Posterior cingulate gyrus (tissue), 11 donors: ENCODE measurements at places on chromosomes 1 and 21.

DNA sequence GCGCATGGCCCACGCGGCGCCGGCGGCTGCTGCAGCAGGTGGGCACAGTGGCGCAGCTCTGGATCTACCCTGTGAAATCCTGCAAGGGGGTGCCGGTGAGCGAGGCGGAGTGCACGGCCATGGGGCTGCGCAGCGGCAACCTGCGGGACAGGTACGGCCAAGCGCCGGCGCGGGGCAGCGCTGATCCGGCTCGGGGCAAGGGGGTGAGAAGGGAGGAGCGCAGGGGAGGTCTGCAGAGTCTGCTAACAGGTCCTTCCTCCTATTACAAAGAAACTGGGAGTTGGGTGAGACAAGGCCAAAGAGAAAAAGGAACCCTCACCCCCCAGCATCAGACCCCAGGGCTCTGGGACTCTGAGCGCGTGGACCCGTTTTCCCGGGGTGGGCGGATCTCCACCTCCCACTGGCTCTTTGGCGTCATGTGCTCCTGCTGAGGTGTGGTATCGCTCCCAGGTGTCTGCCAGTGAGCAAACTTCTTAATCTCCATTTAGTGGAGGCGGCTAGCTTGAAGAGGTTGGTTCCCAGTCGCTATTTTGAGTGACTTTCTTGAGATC is 431 bp downstream of the MTARC1 start:
- DNase-seq, result peak; percentile 88

DNA sequence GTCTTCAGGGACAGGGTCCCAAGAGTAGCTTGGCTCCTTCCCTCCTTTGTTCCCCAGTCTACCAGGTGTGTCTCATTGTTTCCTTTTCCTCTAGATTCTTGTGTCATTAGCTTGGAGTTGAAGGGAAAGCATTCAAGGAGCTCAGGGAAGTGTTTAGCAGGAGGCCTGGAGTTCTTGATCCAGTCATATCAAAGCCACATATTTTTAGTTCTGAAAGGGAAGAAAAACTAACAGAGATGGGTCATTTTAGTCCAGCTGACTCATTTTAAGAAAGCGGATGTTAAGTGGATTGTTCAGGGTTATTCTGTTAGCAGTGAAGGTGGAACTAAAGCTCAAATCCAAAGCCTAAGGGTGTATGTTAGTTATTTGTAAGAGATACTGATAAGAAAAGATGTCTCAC is 721 bp downstream of the C1orf54 start:
- DNase-seq, result no peak

DNA sequence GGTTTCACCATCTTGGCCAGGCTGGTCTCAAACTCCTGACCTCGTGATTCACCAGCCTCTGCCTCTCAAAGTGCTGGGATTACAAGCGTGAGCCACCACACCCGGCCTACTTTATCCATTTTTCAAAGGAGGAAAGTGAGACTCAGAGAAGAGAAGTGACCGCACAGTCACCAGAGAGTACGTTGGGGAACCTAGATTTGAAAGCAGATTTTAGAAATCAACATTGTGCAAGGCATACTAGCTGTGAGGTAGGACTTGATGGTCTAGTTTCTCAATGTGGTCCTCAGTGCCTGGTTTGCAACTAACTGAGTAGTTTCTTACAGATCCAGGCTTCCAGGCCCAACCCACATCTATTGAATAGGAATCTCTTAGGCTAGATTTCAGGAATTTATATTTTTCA is 1.7 kb upstream of the PRCC start:
- no peak for DNase-seq

DNA sequence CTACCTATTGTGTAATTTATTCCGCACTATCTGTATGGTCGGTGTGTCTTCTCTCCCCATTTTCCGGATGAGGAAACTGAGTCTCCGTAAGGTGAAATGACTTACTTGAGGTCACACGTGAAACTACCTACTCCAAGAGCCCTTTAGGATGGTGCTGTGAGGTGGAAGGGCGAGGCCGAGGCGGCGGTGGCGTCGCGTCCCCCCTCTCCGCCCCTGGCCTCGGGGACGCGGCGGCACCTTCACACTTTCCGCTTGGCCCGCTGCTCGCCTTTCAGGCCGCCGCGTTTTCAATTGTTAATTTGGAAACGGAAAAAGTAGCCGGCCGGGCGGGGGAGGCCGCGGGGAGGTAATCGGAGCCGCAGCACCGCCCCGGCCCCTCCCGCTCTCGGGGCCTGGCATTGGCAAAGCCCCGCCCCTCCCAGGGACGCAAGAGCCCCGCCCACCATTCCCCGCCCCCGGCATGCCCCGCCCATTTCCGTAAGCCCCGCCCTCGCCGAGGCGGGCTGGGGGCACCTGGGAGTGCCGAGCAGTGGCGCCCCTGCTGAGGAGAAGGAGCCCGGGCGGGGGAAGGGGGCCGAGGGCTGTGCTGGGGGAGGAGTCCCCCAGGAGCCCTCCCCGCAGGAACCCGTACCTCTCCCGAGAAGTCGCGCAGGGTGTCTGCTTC is 18.6 kb downstream of the KCNQ4 start:
- no peak for DNase-seq

GRCh38 chr1:19844731-19845495 is 29.8 kb upstream of the RNF186 start:
- no peak for DNase-seq

GRCh38 chr1:119124764-119125163 is 15.7 kb downstream of the WARS2 start:
- DNase-seq, result no peak

DNA sequence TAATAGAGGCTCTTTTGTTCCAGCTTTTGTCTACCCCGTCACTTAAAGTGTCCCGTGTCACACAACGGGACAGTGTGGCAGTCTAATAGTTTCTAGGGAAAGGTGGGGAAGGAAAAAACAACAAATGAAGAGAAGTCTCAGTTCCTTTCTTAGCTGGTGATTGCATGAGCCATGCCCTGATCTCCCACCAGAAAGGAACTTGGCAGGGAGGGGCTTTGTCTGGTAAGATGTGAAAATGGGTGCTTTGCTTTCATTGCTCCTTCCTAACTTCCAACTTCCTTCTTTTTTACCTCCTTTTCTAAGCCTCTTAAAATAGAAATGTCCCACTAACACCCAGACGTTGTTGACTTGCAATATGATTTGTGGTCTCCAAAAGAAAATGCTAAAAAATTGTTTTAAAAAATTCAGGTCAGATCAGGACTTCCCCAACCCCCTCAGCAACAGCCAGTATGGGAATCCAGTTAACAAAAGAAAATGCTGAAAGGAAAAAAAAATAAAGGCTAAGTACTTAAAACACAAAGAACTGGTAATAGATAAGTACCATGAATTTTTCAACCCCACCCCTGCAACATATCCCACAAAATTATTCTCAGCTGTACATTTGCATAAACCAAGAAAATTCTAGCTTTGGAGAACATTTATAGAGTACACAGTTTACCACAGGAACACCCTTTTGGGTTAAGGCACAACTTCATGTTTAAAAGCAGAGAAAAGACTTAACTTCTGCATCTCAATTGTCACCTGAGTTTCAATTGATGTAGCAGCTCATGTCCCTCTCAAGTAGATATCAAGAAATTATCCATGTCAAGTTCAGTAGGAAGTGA is 106.2 kb downstream of the NIBAN1 start:
- no peak for DNase-seq

DNA sequence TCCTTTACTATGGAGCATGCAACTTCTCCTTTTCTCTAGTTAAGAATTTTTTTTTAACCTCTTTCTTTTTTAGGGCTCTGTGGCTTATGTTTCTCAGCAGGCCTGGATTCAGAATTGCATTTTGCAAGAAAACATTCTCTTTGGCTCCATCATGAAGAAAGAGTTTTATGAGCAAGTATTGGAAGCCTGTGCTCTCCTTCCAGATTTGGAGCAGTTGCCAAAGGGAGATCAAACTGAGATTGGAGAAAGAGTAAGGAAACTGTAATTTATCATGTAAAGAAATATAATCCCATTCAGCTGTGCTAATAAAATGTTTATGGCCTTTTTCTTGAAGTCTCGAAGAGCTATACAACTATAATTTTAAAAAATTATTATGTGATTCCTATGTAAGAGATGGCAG is 70.1 kb downstream of the HSPA13 start:
- DNase-seq, result no peak

DNA sequence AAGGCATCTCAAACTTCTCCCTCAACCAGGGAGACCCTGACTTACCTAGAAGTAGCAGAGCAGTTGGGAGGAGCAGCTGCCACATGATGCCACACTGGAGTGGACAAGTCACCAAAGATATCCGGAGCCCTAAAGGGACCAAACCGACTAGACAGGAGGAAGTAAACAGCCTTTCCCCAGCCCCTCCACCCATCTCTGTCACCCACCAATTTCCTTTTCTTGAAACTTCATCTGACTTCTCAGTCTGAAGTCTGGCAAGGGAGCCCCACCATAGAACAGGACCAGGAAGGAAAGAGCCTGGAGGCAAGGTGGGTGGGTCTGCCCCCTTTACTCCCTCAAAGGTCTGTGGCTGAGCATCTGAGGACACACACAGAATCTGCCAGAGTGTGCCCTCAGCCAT is at the start of gene FCGR3A:
TSS of gene FCGR3A (minus strand) at position 167 of the 400 bp plus-strand sequence. CDS start at position 85, 82 bp downstream.
- no peak for DNase-seq

- DNase-seq, result peak; percentile 98
These were observed 8.0 kb upstream of the NAV1 start for GRCh38 chr1:201530741-201531531.

GRCh38 chr1:30728832-30729638 is 5.7 kb upstream of the MATN1 start:
- no peak for DNase-seq

DNA sequence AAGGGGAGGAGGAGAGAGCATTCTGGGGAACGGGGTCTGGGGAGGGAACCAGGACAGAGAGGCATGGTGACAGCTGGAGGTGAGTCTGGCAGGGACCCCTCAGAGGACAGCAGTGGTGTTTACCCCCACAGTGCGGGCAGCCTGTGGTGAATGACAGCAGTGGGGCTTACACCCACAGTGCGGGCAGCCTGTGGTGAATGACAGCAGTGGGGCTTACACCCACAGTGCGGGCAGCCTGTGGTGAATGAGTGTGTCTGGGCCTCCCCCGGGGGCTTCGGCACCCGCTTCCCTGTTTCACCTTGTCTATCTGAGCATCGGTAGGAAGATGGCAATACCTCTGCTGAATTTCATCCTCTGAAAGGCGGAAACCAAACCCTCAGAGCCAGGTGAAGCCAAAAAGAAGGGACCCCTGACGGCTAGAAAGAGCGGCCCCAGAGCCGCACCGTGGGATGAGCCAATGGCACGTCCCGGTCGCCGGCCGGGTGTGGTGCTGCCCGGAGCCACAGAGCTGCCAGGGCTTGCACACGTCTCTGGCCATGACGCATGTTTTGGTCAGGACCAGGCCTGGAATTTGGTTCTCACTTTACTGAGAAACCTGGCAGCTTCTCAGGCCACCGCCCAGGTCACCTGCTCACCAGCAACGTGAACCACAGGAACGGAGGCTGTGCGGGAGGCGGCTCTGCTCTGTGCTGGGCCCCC is 54.1 kb downstream of the SIK1 start:
- no peak for DNase-seq

DNA sequence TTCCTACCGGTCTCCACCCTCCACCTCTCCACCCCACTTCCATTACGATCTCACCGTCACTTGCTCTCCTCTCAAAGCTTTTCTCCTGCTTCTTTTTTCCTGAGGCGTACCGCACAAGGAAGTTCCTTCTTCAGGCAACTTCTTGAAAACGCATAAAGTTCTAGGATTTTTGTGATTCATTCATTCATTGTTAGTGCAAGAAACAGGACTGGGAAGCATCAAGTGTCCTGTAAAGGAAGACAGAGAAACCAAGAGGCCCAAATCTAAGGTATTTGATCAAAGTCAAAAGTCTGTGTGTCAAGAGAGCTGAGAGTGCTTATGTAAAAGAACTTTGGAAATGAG is 1.3 kb upstream of the RCC2 start:
- DNase-seq, result no peak

DNA sequence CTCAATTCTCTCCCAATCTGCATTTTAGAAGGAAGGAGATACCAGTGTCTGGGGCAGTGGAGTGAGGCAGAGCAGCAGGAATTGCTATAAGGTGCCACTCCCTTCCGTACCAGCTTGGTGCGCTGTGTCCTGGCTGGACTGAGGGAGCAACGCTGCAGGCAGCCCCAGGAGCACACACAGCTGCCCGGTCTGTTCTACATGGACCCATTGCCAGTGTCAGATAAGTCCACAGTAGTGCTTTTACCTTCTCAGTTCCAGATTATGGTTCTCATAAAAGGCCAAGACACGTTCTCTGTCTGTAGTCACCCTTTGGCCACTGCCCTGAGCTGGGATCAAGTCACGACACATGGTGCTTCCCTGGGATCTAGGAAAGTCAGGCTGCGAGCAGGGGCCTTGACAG is 44.1 kb upstream of the BARHL2 start:
- no peak for DNase-seq

GRCh38 chr21:28771790-28772501 is 220.7 kb downstream of the LTN1 start:
- DNase-seq, result no peak

DNA sequence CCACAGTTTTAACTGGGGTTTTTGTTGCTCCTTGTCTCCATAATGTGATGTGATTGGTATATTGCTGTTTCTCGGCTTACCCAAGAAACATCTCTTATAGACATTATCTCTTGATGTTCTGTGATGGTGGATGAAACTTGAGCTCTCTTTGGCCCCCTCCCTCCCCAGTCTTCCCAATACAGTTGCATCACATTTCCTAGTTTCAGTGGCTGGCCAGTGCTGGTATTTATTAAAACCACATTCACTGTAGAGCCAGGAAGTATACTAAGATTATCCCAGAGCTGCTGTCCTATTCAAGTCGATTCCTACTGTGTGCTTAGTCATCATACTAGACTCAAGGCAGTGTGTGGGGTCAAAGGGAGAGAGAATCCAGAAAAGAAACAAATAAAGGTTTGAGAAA is 244.4 kb downstream of the KAZN start:
- no peak for DNase-seq

DNA sequence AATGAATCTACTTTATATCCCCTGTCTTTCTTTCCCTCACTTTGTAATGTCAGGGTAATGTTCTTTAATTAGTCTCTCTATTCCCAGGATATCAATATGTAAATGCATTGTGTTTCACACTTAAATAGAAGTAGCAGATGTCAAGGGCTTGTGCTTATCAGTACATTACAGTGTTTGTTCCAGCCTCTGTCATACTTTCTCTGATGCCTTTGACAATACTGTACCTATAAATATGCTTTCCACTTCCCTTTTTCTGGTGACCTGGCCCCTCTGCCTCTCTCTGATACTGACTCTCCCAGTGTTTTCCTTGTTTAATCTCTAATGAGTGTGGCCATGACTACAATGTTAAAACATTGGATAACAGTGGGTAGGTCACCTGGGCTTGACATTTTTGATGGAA is 862.0 kb upstream of the NEGR1 start:
- no peak for DNase-seq

- DNase-seq, result no peak
These were observed 301.5 kb upstream of the PRMT6 start for GRCh38 chr1:106754957-106755356.

DNA sequence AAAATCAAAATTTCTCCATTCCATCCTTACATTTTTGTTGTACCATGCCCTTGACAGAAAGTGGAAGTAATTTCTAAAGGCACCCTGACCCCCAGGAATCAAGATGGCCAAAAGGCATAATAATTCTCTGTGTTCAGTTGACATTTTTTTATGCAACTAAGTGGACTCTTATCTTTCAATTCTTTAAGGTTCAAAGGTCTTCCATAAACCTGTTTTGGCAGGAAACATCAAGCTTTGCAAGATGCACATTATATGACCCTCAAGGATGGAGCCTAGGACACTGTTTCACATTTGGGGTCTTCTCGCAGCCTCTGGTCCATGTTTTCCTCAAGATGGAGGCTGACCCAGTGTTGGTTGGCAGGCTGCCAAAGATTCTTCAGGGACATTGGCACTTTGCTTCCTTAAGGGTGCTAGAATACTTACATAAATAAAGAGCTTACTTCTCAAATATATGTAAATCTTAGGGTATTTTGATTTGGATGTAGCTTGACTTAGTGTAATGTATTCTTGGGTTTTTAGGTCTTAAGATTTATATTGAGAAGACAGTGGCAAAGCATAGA is 48.0 kb upstream of the COG2 start:
- no peak for DNase-seq
